ENCODE measurements at places on chromosomes 4 and X.
A peak's percentile ranks its signal among the peaks of the same experiment; 100 is the strongest.

- peak; percentile 50 for DNase-seq
These were observed 1950.0 kb upstream of the IGFBP7 start for GRCh38 chr4:59060002-59060846.

GRCh38 chr4:8188085-8188484 is 11.0 kb upstream of the SH3TC1 start:
- DNase-seq, result peak; percentile 65

- DNase-seq, result no peak
These were observed 101.6 kb downstream of the KLHL8 start for GRCh38 chr4:87118826-87119225.

DNA sequence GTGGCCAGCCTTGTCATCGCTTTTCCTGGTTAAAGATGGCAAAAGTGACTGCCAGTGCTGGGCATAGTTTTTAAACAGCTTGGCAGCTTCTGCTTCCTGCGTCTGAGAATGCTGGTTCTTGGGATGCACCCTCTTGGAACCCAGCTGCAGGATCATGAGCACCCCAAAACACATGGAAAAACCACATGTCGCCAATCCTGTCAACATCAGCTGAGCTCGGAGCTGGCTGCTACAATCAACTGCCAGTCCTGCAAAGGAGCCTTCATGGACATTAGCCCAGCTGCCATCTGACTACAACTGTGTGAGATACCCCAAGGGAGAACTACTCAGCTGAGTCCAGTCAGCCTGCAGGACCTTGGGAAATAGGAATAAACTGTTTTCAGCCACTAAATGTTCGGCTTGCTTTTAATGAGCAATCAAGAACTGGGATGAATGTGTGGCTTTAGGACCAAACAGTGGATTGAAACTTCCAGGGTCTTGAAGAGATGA is 31.0 kb downstream of the OSTC start:
- DNase-seq, result no peak

DNA sequence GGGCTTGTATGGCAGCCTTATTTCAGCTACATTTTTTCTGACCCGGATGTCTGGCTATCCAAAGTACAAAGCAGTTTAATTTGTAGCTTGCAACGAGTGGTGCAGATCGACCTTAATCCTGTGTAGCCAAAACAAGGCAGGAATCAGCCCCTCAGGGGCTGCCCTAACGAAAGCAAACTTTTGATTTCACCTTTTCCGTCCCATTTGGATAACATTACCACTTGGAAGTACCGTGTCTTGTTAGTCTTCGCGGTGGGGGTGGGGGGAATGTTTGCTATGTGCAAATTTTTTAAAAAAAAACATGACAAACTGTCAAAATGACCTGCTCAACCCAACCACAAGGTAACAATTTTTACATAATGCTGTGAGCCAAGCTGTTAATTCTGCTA is 766 bp upstream of the DNAJB14 start:
- no peak for DNase-seq

GRCh38 chr4:3520796-3521600 is 11.2 kb downstream of the LRPAP1 start:
- peak; percentile 58 for DNase-seq

- DNase-seq, result no peak
These were observed 819.3 kb downstream of the PCDH7 start for GRCh38 chr4:31539284-31540069.
